Stomach (tissue), 19 donors: ENCODE measurements at places on chromosomes 5 and 9. TPM values are rescaled to one million over a fixed set of nuclear protein-coding genes. Genes with fewer than 3 reads are reported as not detected.

GRCh38 chr5:86152988-86153560 lies 464.7 kb upstream of the COX7C start:
- DNase-seq: no peak

The PCDHB6 gene
- polyA plus RNA-seq: 0.15 TPM

GRCh38 chr9:124216474-124217176 lies 41.1 kb upstream of the NEK6 start:
- DNase-seq: peak; percentile 35

DNA sequence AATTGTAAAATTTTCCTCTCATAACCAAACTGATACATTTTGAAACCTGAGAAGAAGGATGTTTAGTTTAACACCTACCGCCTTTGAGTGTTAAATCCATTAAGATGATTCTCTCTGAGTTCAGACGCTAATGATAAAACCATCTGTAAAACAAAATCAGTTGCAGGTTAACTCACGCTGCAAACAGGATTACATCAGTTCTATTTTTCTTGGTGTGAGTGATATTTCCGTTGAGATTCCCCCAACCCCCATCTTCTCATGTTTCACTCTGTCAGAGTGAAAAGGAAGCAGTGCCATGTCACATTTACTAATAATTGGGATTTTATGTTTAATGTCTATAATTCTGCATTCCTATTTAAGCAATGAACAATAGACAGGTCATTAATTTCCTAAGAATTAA lies 146.5 kb downstream of the FANCC start:
- peak; percentile 65 for DNase-seq

GRCh38 chr5:92525131-92525530 lies 1055.9 kb downstream of the NR2F1-AS1 start:
- no peak for DNase-seq

The KCNIP1 gene
- 0.61 TPM for polyA plus RNA-seq

The RAB3C gene
- 1.1 TPM for polyA plus RNA-seq

GRCh38 chr9:87824216-87824875 lies 58.3 kb upstream of the SPATA31E1 start:
- DNase-seq: no peak

- DNase-seq: peak; percentile 59
These were observed 4.3 kb downstream of the CDHR2 start for GRCh38 chr5:176553260-176554085.

The SLC23A1 gene
- polyA plus RNA-seq: not detected

- DNase-seq: no peak
These were observed 32.6 kb downstream of the SPATA31D1 start for GRCh38 chr9:82021198-82021597.

The TNIP1 gene
- polyA plus RNA-seq: 122 TPM

GRCh38 chr5:130116462-130116861 lies 212.2 kb downstream of the CHSY3 start:
- no peak for DNase-seq

- DNase-seq: no peak
These were observed 254.6 kb downstream of the ASTN2 start for GRCh38 chr9:117160254-117160653.

The FOXD4L6 gene
- not detected for polyA plus RNA-seq

DNA sequence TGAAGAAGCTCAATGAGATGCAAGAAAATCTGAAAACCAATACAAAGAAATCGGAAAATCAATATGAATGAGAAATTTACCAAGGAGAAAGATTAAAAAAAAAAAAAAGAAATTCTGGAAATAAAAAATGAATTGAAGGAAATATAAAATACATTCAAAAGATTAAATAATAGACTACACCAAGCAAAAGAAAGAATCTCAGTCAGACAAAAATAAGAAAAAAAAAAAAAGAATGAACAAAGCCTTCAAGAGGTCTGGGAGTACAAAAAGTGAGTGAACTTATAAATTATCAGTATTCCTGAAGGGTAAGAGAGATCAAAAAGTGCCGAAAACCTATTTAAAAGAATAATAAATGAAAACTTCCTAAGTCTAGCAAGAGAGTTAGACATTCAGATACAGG lies 14.9 kb downstream of the CPLANE1 start:
- no peak for DNase-seq

The CATSPER3 gene
- 0.88 TPM for polyA plus RNA-seq

- no peak for DNase-seq
These were observed 211.6 kb downstream of the SYK start for GRCh38 chr9:91012933-91013841.

GRCh38 chr5:523441-524222 lies 617 bp downstream of the SLC9A3 start:
- DNase-seq: no peak

The TMC1 gene
- polyA plus RNA-seq: not detected

The C9orf153 gene
- not detected for polyA plus RNA-seq

DNA sequence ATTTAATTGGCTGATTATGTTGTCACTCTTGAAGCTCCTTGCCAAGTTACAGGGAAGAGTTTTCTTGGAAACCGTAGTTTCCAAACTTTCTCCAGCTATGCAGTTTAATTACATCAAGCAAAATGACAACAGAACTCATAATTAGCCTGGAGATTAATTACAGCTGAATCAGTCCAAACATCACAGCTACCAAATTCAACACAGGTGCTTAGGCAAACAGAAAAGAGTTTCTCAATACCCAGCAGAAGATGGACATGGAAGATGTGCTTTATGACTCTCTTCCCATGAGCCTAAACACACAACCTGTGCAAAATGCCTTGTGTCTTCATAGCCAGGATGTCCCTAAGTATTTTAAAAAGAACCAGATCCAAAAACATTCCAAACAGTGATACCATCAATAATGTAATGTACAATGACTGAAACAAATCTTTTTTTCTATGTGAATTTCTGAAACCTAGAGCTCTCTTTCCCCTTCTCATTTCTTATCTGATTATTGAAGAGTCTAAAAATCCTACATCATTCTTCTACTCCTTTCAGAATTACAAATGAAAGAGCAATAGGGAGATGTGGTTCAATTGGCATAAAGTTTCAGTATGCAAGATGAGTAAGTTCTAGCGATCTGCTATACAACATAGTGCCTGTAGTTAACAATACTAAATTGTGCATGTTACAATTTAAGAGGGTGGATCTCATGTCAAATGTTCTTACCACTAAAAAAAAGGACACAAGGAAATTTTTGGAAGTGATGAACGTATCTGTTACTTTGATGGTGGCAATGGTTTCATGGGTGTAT lies 124.3 kb downstream of the RASEF start:
- DNase-seq: no peak

DNA sequence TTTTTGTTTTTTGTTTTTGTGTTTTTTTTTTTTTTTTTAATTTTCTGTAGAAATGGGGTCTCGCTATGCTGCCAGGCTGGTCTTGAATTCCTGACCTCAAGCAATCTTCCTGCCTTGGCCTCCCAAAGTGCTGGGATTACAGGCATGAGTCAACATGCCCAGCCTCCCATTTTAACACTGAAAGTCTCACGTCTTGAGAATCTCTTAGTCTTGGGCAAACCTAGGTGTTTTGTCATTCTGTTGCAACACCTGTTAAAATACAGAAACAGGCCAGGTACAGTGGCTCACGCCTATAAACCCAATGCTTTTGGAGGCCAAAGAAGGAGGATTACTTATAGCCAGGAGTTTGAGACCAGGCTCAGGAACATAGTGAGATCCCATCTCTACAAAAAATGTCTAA lies 599.0 kb downstream of the TLR4 start:
- no peak for DNase-seq

The TAF11L10 gene
- polyA plus RNA-seq: not detected

GRCh38 chr9:114092336-114092735 lies 6.8 kb downstream of the KIF12 start:
- DNase-seq: no peak

The CRB2 gene
- polyA plus RNA-seq: not detected

DNA sequence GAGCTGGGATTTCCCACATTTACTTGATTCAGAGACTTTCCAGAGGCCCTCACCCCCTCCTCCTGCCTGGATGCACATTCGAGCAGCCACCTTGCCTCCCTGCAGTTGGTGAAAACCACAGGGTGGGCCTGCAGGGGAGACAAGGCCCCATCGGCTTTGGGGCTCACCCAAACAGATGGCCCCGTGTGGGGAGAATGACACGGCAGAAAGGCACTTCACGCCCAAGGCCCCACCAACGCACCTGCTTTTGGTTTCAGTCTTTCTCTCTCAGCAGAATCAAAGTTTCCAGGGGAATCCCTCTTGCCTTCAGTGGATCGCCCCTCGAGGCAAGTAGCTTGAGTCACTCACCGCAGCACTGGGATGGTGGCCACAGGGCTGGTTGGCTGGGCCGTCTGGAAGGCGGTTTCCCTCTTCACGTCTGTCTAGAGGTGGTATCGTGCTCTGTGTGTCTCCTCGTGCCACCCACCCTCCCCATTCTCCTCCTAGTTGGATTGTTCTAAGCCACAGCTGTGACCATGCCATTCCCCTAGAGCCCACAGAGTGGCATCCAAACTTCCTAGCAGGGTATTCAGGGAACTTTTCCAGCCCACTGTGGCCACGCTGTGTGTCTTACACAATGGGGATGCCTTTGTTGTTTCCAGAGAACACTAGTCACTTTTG lies 31.8 kb downstream of the SEC61B start:
- DNase-seq: no peak

- DNase-seq: no peak
These were observed 522.7 kb downstream of the NR2F1-AS1 start for GRCh38 chr5:93058309-93058708.

GRCh38 chr9:130018265-130018664 lies 24.7 kb downstream of the FNBP1 start:
- no peak for DNase-seq

GRCh38 chr9:120289990-120290975 lies 289.7 kb downstream of the CDK5RAP2 start:
- no peak for DNase-seq

- DNase-seq: no peak
These were observed 27.9 kb downstream of the FBXW11 start for GRCh38 chr5:171978519-171978918.

DNA sequence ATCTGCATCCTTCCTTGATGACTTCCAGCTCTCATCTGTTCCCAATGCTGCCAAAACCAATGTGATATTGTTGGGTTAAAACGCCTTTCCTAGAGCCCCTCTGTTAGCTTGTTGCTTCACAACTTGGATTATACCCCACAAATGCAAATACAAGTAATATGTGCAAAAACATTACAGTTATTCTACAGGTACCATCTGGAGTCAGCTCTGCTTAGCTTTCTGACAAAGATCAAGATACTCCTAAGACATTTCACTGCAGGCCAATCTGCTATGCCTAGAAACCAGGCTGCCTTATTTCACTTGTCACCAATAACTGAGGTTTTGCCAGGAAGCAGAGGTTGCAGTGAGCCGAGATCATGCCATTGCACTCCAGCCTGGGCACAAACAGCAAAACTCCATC lies 36.9 kb upstream of the ACO1 start:
- DNase-seq: no peak

DNA sequence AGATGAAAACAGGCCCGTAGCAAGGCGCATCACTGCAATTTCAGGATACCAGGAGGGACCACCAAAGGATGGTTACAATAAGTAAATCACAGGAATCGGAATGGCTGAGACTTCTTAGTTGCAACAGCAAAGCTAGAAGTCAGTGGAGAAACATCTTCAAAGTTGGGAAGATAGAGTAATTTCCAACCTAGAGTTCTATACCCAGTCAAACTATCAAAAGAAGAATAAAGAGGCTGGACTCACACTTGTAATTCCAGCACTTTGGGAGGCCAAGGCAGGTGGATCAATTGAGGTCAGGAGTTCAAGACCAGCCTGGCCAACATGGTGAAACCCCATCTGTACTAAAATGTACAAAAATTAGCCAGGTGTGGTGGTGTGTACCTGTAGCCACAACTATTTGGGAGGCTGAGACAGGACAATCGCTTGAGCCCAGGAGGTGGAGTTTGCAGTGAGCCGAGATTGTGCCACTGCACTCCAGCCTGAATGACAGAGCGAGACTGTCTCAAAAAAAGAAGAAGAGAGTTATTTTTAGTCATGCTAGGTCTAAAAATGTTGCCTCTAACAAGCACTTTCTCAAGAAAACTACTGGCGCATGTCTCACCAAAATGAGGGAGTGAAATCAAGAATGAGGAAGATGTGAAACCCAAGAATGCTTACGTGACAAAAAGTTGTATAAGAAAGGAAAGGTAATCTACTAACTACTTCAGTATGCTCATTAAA lies 267.7 kb downstream of the DENND1A start:
- DNase-seq: no peak

- DNase-seq: peak; percentile 40
These were observed 25.1 kb downstream of the PALM2AKAP2 start for GRCh38 chr9:109805050-109805449.

GRCh38 chr9:131999692-132000551 lies 79.7 kb downstream of the MED27 start:
- DNase-seq: no peak

DNA sequence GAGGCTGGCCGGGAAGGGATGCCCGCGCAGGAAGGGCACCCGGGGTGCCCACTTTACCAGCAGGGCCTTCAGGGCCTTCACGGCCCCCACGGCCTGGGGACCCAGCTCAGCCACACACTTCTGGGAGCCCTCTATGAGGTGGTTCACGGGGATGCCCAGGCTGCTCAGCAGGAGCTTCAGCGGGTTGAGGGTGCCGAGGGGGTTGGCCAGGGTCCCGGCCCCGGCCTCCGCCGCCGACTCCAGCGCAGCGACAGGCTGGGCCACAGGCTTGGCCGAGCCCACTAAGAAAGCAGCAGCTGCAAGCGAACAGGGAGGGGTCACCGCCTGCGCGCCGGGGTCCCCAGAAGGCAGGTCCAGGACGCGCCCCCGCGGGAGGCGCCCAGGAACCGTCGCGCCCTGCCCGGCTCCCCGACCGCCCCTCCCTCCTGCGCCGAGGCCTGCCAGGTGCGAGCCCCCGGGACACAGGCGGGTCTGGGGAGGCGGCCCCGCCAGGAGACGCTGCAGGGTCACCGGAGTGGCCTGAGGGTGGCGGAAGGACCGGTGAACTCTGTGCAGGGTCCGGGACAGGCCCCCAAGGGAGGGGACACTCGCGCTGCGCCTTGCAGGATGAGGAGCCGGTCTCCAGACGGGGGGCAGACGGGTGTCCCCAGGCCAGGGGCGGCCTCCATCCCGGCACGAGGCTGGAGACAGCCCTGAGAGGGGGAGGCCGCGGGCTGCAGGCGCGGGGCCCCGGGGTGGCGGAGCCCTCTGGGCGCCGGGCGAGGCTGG lies 572 bp downstream of the SCGB3A1 start:
- no peak for DNase-seq
